ENCODE measurements at places on chromosomes 6 and 20.
A peak's percentile ranks its signal among the peaks of the same experiment; 100 is the strongest.

DNA sequence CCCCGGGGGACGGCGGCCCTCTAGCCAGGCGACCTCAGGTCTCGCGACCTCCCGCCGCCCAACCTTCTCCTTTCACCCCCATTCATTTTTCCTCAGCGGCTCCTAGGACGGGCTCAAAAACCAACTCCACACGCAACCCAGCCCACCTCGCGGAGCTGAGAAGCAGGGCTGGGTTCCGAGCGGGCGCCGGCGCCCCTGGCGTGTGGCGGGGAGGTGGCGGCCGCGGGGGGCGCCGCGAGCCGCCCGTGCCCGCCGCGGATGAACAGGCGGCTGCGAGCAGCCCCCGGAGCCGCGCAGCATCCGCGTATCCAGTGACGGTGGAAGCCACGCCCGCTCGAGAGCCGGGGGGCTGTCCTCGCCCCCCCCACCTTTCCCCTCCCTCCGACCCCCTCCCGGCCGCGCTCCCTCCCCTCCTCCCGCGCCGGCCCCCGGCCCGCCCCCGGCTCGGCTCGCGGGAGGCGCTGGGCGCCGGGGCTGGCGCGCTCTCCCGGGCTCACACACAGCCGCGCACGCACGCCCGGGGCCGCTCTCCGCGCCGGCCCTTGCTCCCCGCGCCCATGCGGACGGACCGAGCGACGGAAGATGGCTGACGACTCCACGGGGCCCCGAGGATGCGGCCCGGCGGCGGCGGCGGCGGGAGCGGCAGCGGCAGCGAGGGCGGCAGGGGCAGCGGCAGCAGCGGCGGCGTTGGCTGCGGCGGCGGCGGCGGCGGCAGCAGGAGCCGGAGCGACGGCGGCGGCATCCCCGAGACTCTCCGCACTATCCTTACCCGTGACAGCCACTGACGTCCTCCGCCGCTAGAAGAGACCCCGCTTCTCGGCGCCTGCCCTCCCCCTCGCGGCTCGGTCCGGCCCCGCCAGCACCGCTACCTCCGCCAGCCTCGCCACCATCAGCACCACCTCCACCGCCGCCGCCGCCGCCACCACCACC lies at the start of gene SOBP:
Gene SOBP, plus strand, starts transcription at position 482 of the 930 bp plus-strand sequence. CDS start 500 bp downstream, outside the sequence.
- DNase-seq, result peak; percentile 19

- DNase-seq, result no peak
These were observed 22.3 kb upstream of the CEP162 start for GRCh38 chr6:84249724-84250123.

GRCh38 chr6:45946352-45946751 lies 69.3 kb downstream of the CLIC5 start:
- no peak for DNase-seq

- no peak for DNase-seq
These were observed 17.0 kb downstream of the MAPK13 start for GRCh38 chr6:36147294-36147693.

Data from MM.1S (cell line).